Naive thymus-derived CD4-positive, alpha-beta T cell (primary cell): ENCODE measurements at places on chromosomes 7 and 10. TPM values are rescaled to one million over a fixed set of nuclear protein-coding genes. Genes with fewer than 3 reads are reported as not detected.

The CYP2W1 gene
- not detected in 2 replicates for total RNA-seq

The MAD1L1 gene
- total RNA-seq: 136 and 143 TPM in 2 replicates

The CTTNBP2 gene
- total RNA-seq: not detected in 2 replicates

The NACAD gene
- not detected for total RNA-seq

DNA sequence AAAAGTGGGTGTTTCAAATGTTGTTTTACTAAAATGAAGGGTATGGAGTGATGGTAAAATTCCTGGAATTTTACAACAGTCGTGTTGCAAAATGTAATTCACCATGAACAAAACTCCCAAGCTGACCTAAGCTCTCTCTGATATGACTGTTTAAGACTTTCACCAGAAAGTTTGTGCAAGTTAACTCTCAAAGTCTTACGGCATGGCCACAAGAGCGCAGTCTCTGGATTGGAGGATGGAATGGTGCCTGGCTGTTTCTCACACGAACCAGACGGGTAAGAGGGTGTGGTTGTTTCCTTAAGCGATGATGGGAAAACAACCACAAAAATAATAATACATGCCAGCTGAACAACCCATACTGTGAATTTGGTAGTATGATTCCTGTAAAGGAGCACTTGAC, 662.5 kb downstream of the KCNMA1 start:
- no peak for DNase-seq

- DNase-seq: no peak
Measured at GRCh38 chr7:98788966-98789365, 80.8 kb downstream of the TMEM130 start.
